ENCODE measurements at places on chromosomes 13 and 19.
A peak's percentile ranks its signal among the peaks of the same experiment; 100 is the strongest.

GRCh38 chr19:39099341-39099740 is 15.2 kb downstream of the ACP7 start:
- DNase-seq, result no peak

- DNase-seq, result no peak
Measured at GRCh38 chr19:49140951-49141350, 14.2 kb downstream of the HRC start.

DNA sequence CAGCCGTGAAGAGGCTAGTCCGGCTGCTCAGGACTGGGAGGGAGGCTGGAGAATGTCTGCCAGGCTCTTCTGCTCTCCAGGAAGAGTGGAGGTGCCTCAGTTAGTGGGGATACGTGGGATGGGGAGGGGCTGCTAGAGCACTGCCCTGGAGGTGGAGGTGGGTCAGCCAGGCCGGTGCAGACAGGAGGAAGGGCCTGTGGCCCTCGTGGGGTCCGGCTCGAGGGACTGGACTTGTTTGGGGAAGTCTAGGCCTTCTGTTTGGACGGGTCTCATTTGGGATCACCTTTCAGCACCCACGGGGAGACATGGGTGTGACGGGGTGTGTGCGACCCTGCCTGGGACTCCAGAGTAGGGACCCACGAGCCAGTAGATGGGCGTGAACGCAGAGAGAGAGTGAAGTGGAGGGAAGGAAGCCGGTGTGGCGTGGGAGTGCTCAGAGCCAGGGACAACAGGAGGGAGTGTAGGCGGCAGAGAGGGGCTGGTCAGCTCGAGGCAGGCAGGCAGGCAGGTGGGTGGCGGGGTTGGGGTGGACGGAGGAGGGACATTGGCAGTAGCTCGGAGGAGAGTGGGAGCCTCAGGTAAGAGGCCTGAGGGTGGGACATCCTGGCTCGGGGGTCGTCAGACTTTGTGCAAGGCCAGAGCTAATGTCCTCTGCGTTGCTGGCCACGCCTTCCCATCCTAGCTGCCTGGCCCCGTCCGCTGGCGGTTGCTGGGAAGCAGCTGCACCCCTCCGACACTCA is 11.5 kb downstream of the EPN1 start:
- no peak for DNase-seq

DNA sequence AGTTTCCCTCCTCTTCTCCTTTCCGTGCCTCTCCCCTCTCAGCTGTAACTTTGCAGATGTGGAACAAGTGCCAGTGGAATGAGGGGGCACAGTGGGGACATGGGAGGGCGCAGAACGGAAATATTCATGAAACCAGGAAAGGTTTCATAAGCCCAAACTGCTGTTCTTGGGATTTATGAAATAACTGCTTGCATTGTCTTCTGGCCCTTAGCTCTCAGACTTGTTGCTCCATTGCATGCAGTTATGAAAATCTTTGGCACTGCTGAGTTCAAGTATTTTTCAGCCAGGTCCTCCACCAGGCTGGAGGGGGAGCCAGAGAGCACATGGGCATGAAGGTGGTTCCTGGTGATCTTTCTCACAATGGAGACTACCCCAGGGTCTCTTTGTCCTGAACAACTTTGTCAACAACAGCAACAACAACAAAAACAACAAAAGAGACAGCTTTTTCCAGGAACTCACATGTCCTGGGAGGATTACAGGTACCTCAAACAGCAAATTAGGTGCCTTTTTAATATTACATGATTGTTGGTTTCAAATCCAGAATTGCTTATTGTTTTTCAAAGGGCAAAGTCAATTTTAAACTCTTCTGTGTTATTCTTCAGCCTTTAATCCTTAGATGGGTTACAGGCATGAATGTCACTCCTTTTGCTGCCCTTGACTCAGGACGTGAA is 1.5 kb downstream of the RGCC start:
- peak; percentile 57 for DNase-seq

DNA sequence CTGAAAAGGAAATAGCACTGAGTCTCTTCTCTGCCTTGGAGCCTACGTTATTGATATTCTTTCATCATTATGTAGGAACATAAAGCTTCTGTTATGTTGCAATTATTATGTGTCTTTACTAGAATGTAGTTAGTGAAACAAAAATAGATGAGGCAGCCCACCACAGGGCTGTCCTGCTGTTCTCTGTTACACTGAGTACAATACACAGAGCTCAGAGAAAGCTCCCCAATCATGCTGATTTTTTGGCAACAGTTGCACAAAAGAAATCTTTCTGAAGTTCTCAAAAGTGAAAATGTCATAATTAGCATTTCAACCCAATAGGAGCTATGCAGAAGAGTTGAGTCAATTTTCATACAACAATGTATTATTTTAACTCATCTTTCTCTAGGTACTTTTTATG is 119.5 kb downstream of the EFNB2 start:
- no peak for DNase-seq

GRCh38 chr13:102847272-102848234 is 1.7 kb downstream of the ERCC5 start:
- no peak for DNase-seq

All from effector CD4-positive, alpha-beta T cell (primary cell).